Ascending aorta (tissue), 2 donors: ENCODE measurements at places on chromosomes 7 and 10.

GRCh38 chr10:110774069-110775019, 97.4 kb upstream of the PDCD4 start:
- no peak for DNase-seq

GRCh38 chr10:46014683-46015405, 15.6 kb downstream of the NCOA4 start:
- no peak for DNase-seq

DNA sequence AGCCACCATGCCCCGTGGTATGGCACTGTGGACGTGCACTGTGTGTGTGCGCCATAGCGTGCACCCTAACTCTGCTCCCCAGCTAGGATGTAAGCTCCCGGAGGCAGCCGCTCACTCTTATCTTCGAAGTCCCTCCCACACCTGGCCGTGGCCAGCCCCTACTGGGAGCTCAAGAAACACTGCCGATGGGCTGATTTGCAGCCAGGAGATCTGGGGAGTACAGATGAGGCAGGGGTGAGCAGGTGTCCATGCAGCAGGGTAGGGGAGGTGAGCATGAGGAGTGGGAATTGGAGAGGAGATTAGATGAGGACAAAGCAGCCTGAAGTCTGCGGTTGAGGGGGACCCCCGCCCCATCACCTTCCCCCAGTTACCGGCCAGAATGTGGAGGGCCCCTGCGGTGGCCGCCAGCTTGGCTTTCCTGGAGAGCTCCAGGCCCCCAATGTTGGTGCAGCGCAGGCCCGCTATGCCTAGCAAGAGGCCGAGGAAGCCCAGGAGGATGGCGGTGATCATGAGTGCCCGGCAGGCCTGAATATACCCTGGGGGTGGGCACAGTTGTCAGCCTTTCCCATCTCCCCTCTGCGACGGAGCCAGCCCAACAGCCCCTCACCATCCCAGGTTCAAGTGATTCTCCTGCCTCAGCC, 3.6 kb downstream of the CLDN15 start:
- DNase-seq = no peak

- no peak for DNase-seq
Measured at GRCh38 chr10:112348759-112349158, 25.2 kb upstream of the ACSL5 start.

- no peak for DNase-seq
Measured at GRCh38 chr7:97346349-97346748, 228.9 kb downstream of the SDHAF3 start.

DNA sequence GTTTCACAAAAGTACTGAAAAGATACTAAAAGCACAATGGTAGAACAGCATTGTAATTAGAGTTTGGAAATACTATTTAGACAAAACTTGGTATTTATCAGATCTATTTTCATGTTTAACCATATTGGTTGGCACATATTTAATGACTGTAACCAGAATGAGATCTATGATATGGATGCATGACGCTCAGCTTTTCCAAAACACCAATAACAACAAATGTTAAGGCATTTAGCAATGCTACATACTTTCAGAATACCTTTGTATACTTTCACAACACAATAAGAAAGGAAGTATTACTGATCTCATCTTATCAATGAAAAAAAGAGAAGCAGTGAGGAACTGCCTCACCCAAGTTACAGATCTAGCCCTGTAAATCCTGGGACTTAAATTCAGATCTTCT, 74.8 kb downstream of the THSD7A start:
- no peak for DNase-seq

DNA sequence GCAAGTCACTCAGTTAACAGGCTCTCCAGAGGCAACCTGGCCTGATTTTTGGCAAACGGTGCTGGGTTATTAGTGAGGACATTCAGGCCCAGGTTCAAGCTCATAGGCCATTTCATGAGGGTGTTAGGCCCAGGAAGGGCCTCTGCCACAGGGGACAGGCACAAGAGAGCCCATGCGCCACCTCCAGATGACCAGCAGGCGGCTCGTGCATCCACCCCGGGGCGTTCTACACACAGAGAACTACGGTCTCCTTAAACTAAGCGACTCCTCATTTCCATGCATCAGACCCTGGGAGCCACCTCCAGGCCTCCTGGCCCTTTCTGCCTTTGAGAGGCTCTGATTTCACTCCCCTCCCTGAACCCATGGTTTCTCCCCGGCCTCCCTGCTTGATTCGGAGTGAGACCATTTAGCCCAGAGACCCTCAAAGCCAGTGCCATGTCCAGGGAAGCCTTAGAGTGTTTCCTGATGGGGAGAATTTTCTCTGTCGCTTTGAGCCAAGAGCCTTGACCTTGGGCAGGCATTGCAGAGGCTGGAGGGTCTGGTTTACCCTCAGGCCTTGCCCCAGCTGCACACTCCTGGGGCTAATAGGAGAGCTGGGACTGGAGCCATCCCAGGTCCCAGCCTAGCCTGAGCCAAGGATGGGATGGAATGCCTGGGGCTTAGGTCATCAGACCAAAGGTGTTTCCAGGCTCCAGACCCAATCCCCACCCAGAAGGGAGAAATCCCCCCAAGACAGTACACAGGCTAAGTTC, 188.0 kb downstream of the GRID1 start:
- DNase-seq = no peak

DNA sequence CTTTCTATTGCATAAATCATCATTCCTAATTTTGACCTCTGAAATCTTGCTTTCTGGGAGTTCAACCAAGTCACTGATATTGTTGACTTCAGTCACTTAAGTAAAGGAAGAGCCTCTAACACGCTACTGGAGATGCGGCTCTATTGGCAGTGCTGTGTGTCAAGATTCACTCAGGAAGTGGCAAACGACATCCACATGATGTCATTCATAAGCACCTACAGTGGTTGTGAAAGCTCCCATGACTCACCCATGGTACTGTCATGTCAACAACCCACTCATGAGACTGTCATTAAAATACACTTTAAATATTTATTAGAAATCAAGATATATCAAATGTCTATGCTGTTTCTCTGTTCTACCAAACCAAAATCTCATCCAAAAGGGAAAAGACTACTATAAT, 52.5 kb upstream of the LHFPL3 start:
- DNase-seq = no peak

DNA sequence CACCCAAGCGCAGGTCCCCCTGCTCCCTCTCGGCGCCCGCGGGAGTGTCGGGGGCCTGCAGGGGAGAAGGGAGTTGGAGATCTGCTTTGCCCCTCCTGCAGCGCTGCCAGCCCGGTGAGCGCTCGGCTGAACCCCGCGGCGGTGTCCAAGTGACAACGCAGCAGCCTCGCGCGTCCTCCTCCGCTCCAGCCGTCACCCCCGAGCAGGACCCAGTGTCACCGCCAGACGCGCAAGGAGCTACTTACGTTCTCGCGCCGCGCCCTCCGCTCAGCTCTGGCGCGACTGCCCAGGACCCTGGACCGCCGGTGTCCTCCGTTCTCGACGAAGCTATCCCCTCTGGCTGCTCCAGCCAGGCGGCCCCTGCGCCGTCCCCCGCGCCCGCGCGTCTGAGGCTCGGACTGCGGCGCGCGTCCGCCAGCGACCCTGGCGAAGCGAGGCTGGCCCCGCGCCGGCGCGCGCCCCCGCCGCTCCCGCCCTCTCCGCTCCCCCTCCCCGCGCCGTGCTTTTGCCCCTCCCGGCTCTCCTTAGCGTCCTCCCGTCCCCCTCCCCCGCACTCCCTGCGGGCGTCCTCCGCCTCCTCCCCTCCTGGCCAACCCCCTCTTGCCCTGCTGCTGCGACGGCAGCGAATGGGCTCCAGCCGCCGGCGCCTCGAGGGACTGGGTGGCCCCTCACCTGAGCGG, at the start of gene NRCAM:
NRCAM (minus strand) TSS at position 439 of the 680 bp plus-strand sequence. CDS start 216,372 bp downstream, outside the sequence.
- no peak for DNase-seq

DNA sequence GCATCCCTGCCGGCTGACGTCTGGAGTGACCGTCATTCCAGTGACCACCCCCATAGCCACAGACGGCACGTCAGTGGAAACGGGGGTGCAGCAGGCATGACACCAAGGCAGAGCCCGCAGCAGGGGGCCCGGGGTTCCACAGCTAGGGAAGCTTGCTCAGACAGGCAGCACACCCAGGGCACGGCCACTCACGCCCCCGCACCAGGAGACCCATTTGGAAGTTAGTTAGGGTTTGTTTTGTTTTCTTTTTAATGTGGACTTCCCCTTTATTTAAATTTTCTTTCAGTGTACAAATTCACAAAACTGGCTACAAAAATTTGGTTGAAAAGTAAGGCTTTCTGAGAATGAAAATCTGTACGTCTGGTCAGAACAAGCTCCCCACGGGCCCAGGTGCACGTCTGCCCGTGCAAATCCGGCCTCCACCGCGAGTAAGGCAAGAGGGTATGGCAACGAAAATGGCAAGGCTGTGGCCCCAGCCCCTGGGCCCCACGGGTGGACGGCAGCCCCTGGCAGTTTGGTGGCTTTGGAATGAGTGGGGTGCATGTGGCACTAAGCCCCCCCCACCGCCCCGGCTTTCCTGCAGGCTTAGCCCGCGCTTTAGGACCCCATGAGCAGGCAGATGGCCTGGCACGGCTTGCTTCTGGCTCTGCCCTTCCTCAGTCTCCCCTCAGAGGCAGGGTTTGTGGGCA, 124.2 kb downstream of the FAM53B start:
- DNase-seq = no peak

DNA sequence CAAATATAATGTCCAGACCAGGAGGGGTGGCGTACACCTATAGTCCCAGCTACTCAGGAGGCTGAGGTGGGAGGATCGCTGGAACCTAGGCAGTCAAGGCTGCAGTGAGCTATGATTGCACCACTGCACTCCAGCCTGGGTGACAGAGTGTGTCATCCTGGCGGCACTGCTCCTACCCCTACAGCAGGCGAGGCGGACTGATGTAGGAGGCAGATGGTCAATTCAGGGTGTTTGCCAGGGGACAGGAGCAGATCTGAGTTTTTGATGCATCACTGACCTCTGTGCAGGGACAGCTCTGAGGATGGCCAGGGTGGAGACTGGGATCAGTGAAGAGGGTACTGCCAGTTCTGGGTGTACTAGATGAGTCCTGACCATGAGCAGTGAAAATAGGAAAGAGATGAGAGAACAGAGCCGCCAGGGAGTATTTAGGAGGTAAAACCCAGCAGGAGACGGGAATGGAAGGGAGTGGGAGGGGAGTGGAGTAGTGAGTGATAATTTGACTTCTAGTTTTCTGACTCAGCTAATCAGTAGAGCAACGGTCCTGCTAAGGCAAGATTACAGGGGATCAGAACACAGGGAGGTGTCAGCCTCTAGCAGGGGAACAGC, 75.3 kb downstream of the HIP1 start:
- no peak for DNase-seq

DNA sequence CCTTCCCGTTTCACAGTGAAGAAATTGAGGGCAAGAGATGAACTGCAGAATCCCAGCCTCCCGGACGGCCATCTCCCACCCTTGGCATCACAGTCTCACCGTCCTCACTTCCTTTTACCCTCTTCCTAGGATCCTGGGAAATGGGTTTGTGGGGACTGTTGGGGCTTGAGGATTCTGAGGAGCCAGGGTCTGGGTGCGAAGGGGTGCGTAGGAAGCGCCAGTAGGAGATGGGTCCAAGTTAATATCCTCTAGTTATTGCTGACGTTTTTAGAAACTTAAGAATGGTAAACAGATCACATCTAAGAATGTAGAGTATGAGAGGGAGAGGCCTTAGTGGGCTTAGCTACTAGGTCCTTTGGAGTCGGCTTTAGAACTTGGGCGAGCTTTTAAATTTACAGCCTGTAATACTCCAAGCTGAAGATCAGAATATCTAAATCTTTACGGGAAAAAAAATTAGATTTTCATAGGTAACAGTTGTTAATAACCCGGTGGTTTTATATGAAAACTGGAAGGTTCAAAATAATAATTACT, 696 bp downstream of the MALSU1 start:
- no peak for DNase-seq

DNA sequence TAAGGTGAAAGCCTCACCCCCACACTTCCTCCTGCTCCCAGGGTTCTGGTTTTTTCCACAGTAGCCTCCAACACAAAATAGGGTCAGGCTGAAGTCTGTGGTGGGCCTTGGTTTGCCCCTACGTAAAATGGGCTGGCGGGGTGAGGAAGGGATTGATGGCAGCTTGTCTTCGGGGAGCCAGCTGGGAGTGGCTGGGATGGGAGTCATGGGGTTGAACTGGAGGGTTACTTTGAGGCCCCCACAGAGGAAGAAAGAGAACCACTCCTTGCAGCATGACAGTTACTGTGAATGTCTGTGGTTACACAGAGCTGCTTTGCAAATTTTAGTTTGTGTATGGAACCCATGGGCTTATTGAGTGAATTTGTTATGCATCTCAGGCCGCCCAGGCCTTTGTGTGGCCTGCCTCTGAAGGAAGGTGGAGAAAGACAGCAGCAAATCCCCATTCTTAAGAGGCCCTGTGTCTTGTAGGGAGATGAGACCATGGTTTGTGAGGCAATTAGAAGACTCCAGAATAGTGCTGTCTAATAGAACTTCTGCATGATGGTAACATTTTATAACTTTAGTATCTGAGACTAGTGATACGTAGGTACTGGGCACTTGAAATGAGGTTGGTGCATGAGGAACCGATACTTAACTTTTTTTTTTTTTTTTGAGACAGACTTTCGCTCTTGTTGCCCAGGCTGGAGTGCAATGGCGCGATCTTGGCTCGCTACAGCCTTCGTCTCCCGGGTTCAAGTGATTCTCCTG, 8.1 kb downstream of the TRIM8 start:
- no peak for DNase-seq

GRCh38 chr10:1461016-1461415, 276.3 kb downstream of the ADARB2 start:
- no peak for DNase-seq

DNA sequence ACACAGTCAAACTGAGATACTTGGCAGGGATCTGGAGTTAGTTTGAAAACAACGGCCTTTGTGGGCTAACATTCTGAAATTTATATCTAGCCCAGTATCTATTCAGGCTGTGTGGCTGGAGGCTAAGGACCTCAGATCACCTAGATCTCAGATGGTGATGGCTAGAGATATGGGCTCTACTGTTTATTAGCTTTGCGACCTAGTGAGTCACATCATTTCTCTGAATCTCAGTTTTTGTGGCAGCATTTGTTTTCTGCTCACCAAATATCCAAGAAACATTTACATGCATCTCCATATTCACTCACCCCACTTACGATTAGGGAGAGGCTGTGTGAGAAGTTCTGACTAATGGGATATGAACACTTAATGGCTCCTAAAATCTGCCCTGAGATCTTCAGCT, 503.9 kb downstream of the KIF20B start:
- DNase-seq = no peak

DNA sequence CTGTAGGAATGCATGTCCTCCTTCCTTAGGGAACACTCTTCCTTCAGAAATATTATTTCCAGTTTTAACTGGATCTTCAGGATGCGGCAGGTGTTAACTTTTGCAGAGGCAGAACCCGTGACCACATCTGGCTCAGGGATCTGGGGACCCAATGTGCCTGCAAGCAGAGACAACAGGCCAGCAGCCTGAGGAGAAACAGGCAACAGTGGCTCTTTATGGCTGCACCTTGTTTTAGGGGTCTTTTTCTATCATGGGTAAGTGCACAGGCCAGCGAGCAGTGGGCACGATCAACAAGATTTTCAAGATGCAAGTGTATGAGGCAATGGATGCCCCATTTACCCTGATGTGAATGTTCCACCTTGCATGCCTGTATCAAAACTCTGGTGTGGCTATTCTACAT, 497.5 kb upstream of the KLF6 start:
- no peak for DNase-seq

- DNase-seq = no peak
Measured at GRCh38 chr10:99330347-99330924, 1.3 kb downstream of the CNNM1 start.

GRCh38 chr7:74006032-74006431, 21.9 kb upstream of the ELN start:
- DNase-seq = no peak
